ENCODE measurements at places on chromosomes 5 and 9.
A peak's percentile ranks its signal among the peaks of the same experiment; 100 is the strongest.

DNA sequence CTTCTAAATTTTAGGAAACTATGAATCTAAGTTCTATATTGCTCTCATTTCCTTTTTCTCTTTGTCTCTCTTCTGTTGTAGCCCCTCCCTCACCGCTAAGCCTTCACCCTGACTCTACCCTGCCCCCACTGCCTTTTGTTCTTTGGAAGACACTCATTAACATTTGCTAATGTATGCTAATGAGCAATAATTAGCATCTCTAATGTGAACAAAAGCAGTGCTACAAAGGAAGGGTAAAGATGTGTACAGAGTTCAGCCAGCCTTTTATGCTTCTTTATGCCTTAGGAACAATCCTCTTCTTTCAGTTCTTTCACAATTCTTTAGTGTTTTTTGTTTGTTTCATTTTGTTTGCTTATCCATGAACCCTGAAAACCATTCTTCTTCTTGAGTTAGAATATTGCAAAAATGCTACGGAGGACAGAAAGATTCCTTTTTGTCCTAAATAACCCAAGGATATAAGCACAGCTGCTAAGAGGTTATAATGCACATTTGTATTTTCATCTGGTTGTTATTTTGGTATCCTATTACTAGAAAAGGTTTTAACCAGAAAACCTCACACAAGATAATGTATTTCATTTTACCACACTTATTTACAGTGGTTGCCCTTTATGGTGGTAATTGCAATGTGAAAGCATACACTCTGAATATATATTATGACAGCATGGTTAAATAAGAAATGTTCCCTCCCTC is 159.3 kb downstream of the TMC1 start:
- DNase-seq, result peak; percentile 30

DNA sequence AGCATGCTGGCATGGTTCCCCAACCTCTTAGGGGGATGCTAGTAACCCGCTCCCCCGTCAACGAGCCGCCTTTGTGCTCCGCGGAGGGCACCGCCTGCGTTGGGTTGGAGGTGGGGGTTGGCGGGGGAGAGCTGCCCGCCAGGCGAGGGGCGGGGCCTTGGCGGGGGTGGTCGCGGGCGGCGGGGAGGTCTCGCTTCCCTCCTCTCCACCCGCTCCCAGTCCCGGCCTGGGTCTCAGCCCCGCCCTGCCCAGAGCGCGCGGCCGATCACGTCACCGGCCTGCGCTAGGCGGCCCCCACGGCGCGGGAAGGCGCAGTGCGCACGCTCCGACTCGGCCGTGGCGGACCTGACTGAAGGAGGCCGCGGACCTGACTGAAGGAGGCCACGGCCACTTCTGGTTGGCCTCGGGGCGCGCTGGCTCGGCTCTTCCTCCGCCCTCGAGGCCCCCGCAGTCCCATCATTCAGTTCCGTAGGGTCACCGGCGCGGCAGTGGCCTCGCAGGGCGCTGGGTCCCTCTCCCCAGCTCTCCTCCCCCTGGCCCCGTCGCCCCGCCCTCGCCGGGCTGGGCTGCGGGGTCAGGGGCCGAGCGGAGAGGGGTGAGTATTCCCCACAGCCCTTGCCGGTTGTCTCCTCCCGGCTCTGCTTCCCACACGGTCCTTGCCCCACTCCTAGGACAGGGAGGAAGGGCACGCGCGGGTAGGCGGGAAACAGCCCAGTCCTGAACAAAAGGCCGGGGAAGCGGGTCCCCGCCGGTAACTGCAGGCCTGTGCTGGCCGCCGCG is at the start of gene ATG10:
Gene ATG10 (plus strand): TSS at position 312 of the 780 bp plus-strand sequence. CDS start 15,548 bp downstream, outside the sequence.
- DNase-seq, result peak; percentile 98

GRCh38 chr5:149800633-149801032 is 70.5 kb downstream of the PPARGC1B start:
- DNase-seq, result no peak

DNA sequence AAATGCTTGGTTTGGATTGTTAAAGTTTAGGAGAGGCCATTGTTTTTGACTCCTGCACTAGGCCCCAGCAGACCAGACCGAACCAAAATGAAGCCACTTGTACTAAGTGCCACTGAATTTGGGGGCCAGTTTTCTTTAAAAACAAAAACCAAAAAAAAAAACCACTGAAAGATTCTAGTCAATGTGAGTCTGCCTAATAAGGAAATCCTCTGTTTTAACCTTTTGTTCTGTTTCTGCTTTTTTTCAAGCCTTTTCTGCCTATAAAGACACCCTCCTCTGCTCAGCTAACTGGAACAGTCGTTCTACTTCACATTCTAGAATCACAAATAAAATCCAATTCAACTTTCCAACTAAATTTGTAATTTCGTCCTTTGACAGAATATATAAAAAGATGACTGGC is 64.9 kb downstream of the SERINC5 start:
- DNase-seq, result no peak

DNA sequence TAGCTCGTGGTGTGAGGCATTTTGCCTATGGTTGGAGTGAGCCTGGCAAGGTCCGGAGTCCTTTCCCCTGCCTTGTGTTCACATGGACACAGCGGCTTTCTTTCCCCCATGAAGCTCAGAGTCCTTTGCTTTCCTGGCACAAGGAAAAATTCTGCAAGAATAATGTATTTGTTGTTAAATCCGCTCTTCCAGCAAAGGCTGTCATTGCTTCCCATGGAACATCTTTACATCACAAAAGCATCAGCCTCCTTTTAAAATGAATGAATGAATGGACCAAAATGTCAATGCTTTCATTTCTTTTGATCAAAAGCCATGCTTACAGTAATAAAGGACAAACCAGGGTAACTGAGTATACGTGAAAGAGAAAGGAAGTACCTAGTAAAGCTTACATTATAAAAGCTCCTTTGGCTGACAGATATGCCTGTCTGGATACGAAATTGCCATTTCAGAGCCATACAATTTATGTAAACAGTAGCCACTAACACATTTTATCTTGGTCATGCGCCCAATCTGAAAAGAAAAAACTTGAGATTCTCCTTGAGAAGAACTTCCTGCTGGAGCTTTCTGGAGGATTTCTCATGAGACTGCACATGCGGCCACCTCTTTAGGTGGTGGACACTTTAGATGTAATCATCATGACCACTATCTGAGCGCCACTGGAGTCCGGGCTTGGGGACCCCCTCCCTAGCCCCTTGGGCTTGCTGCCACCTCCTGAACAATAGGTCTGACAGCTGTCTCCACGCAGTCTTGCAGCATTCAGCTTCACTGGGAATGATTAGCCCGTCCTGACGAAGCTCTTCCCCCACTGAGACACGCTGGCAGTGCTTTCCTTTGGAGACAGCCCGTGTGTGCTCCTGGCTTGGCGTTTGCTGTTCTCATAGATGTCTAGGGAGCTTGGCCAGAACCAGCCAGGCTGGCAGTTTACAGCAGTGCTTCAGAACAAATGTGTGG is 355.9 kb downstream of the ADAMTS6 start:
- no peak for DNase-seq

GRCh38 chr9:122810306-122810946 is 10.5 kb downstream of the OR1K1 start:
- peak; percentile 79 for DNase-seq

DNA sequence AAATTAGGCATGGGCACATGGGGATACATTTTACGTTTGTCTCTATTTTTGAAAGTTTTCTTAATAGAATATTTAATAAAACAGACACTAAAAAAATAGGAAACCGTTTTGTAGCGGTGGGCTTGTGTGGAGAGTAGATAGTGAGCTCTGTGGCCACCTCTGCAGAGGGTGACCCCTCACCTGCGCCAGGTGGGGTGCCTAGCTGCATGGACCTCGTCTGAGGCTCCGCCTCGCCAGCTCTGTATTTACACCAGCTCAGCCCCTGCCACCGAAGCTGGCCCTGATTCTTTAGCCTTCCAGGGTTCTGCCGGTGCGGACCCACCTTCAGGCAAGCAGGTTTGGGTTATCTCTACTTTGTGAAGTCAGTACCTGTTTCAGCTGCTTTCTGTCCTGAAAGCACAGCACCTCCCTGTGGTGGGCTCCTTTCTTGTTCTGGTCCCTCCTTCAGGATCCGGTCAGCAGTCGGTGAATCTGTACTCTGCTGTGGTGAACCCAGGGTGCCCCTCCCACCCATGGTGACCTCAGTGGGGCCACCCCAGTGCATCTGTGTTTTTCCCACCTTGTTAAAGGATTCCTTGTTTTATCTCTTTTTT is 105.2 kb upstream of the CACNA1B start:
- no peak for DNase-seq

- no peak for DNase-seq
Measured at GRCh38 chr5:157167214-157167621, 1.2 kb upstream of the GARIN3 start.

DNA sequence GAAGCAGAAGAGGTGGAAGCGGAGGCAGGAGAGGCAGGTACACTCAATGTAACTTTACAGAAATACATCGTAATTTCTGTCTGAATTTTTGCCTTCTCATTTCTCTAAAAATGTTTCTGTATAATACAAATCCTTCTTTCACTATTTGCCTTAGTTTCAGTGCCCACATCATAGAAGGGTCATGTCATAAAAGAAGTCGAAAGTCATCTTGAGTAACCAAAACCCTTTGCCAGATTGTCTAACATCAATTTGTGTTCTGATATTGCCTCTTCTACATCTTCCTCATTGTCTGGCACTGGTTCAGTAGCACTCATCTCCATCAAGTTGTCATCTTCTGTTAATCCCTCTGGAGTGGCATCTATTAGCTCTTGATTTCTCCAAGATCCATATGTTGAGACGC is 6.2 kb upstream of the CYFIP2 start:
- DNase-seq, result no peak

DNA sequence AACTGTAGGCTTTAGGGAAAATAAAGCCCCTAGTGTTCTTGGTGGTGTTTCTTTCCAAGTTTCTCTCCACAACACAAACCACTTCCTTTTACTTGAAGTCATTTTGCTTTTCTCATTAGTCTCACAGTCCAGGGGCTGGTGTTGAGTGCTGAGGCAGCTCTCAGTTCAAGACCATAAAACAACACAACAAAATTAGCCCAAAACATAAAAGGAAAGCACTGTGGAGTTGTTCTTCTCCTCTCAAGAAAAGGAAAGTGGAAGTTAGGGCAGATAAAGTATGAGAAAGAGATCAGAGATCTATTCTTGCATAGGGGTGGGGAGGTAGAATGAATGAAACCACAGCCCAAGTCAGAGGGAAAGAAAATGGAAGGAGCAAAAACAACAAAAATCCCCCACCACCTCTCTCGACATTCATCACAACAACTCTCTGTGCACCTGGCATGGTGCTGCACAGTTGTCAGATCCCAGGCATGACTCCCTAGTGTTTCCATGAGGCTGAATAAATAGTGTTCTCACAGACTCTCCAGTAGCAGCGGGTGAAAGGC is 569.9 kb downstream of the RAB3C start:
- DNase-seq, result no peak

- DNase-seq, result peak; percentile 53
Measured at GRCh38 chr5:78547731-78548615, 100.6 kb downstream of the LHFPL2 start.

DNA sequence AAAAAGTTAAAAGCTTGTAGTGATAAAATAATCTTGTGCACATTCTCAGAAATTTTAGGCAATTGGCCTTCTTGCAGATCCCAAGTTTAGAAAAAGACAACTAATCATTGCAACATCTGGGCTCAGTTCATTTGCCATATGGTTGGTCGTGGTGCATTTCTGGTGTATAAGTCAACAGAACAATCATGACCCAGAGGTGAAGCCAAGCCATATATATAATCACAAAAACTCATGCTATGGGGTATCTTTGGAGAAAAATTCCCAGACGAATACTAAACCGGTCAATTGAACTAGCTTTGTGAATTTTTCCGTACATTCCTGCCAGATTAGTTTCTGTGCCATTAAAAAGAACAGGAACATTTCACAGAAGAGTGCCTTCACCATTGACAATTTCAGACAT is 50.3 kb downstream of the FYB1 start:
- DNase-seq, result no peak

DNA sequence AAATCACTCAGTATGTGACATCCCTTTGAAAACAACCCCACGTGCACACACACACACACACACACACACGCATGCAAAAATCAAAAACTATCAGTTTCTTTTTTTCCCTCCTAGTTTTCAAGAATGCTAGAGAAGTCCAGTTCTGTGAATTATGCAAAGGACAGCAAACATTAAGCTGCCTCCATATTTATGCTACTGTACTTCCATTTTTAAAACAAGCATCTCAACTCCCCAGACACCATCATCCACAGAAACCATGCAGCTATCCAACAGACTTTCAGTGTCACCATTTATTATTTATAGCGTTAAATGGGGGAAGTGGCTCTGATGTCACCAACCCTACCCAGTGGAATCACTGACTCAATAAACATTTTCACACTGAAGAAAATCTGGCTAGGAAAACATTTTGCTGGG is 1.6 kb downstream of the FBXW11 start:
- DNase-seq, result no peak

- DNase-seq, result no peak
Measured at GRCh38 chr9:97511655-97512427, 10.4 kb downstream of the TMOD1 start.

- DNase-seq, result no peak
Measured at GRCh38 chr5:82806513-82806912, 270.7 kb downstream of the TMEM167A start.

DNA sequence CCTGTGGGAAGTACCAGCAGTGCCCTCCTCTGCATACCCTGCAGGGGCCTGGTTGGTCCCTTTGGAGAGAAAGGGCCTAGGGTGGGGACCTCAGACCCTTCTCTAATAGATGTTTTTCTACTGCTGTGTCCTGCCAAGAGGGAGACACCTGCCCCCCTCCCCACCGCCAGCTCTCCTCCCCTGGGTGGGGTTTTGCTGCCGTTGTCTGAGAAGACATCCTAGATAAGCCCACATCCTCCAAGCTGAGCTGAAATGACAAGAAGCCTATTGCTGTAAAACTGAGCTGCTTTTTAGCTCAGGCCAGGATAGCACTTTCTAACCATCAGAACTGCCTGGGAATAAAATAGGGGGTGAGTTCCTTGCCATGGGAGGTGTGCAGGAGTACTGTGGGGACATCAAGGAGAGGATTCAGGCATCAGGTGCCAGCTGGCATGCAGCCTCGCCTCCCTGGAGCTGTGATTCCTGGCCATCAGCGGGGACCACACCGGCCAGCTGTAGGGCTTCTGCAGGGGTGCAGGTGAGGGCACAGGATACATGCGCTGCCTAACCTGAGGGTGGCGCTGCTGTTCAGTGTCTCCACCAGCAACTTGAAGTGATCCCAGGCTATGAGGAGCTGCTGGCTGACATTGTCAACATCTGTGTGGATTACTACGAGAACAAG is 37.9 kb downstream of the CYFIP2 start:
- DNase-seq, result peak; percentile 42
